ENCODE measurements at places on chromosomes 13 and 19.

GRCh38 chr19:13055213-13056051 is 47.2 kb downstream of the LYL1 start:
- peak; percentile 99 for DNase-seq

GRCh38 chr13:79289571-79289970 is 116.5 kb downstream of the RBM26 start:
- no peak for DNase-seq

DNA sequence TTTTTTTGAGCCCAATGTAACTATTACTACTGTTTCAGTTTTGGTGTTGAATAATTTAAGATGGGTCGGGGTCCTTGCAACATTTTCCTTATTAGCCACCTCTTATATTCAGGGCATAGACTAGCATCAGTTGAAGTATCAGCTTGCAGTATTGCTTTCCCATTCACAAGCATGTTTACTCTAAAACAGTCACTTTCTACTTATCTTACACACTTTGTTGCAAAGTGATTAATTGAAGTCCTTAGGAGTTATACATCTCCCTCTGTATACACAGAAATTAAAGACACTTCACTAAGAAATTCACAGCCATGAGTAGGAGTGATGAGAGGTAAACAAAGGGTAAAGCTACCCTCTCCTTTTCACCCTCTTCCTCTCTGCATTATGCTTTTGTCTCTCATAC is 27.6 kb downstream of the SLAIN1 start:
- no peak for DNase-seq

DNA sequence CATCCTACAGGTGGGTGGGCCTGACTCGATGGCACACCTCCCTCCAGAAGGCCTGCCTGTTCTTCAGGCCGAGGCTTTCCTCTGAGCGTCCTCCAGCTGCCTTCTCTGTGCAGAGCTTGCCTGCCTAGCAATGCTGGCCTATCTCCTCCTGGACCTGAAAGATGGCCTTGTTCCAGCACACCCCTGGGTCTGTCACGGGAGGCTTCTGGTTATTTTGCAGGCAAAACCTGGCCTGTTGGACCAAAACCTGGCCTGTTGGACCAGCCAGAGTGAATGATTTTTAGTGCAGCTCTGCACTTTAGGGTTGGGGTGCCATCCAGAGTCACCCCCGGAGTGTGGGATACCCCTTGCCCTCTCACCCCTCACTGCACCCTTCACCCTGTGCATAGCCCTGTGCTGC is 128.4 kb downstream of the KATNAL1 start:
- DNase-seq, result no peak

GRCh38 chr19:53962887-53963431 is at the start of gene CACNG8:
Gene CACNG8, plus strand, starts transcription at chr19:53962937.
- DNase-seq, result no peak

DNA sequence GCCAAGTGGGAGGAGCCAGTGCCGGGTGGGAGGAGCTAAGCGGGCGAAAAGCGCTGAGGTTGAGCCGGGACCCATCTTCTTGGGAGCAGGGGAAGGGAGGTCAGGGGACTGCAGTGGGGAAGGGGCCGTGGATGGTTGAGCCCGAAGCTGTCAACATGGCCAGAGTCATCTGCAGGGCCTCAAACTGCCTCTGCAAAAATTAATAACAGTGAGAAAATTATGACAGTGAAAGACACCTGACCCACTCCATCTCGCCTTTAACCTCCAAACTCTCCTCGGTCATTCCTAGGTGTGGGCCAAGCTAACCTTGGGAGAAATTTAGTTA is 30.1 kb downstream of the ZNF557 start:
- DNase-seq, result no peak

GRCh38 chr19:4657262-4657661 is 12.9 kb downstream of the MYDGF start:
- no peak for DNase-seq

GRCh38 chr13:113862931-113863523 is 849 bp downstream of the GAS6 start:
- peak; percentile 32 for DNase-seq

DNA sequence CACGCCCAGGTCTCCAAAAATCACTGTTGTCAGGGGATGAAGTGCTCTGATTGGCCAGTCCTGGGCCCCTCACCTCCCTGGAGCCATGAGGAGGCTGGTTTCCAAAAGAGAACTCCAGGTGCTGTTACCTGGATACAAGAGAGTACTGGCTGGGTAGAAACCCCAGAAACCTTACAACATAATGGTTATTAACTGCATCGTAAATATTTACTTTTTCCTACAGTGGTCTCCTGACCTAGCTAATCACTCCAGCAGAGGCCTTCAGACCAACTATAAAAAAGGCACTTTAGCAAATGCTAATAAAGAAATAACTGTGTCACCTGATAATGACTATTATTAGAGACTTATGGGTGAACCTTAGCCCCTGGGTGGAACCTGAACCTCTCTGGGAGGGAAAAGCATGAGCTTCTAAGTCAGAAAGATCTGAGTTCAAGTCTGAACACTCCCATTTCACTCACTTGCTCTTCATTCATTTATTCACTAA is 1.5 kb upstream of the IGSF23 start:
- no peak for DNase-seq

DNA sequence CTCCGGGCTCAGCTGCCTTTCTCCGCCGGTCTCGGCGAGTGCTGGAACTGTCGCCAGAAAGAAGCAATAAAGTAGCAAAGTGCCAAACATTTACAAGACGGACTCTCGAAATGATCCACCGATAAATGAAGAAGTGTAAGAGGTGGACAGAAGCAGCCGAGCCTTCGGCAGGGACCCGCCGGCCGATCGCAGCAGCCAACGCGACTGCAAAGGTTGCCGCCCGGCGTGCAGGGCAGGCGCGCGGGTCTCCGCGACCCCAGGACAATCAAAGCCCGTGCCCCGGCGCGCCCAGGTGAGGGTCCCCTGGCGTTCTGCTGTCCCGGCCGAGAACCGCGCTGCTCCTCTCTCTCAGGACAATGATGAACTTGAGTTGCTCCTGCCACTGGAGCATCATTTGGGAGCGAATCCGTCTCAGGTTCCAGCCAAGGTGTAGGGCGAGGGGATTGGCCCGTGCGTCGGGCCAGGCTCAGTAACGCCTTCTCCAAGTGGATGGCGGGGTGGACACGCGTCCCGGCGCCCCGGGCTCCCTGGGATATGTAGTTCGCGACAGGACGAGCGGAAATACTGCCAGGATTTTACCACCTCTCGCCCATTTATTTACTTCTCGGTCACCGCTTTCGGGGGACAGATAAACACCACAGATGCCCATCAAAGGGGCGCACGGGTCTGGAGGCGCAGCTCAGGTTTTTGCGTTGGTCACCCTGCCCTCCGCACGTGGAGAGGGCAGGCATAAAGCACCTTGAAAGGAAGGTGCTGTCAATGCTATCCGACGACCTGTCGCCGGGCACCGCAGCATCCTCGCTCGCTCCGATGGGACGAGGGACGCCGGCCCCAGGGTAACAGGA is at the start of the genes BIVM and POGLUT2:
TSS of gene BIVM (plus strand) at position 539 of the 845 bp plus-strand sequence. CDS start 8,149 bp downstream, outside the sequence.
TSS of gene POGLUT2 (minus strand) at position 396 of the 845 bp plus-strand sequence. CDS start at position 90, 306 bp downstream.
- DNase-seq, result peak; percentile 95

DNA sequence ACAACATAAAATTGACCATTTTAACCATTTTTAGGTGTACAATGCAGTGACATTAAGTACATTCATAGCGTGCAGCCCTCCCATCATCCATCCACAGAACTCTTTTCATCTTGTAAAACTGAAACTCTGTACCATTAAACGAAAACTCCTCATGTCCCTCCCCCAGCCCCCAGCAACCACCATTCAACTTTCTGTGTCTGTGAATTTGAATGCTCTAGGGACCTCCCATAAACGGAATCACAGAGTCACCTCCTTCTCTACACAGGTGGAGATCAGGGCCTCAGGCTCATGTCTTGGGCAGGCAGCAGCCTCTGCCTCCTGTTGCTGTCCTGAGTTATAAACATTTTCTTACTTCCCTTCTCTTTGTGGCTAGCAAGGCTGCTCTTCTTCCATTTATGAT is 7.3 kb upstream of the CCNE1 start:
- no peak for DNase-seq

GRCh38 chr19:13284929-13285928 is 135.0 kb downstream of the IER2 start:
- no peak for DNase-seq

DNA sequence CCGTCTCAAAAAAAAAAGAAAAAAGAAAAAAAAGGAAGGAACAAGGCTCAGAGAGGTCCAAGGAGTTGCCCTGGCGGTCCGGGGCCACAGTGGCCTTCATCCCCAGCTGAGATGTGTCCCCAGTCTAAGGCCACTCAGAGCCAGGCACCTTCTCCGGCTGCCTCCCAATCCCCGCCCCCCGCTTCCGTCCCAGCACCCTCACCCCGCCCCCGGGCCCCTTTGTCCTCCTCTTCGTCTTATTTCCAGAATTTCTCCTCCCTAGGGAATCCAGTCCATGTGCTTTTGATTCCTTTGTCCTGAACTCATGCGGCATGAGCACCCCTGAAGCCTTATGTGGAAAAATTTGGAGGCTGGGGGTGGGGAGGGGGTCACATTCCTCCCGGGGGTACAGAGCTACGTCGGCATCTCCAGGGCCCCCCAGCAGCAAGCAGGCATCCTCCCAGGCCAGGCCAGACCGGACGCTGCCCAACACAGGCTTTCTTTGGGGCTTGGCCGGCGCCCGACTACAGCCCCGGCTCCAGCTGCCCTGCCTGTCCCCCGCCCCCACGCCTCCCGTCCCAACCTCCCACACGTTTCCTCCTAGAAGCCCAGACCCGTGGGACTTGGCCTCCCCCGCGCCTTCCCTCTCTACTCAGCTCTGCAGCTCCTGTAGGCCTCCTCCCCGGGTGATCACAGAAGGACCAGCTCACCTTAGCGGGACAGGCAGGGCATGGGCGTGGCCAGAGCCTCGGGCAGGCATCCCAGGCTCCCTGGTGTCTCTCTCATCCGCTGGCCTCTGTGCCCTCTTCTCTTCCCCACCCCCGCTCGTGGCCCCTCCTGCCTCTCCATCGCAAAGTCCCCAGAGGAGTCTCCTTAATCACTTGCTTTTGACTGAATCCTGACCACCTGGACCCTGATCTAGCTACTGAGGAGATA is 17.8 kb upstream of the ADGRE5 start:
- peak; percentile 40 for DNase-seq

GRCh38 chr13:74219566-74219965 is 85.4 kb upstream of the KLF12 start:
- DNase-seq, result peak; percentile 38

GRCh38 chr19:52542984-52543664 is 15.7 kb downstream of the ZNF808 start:
- DNase-seq, result no peak

GRCh38 chr19:45601524-45602374 is at the start of gene GPR4:
Gene GPR4, minus strand, starts transcription at chr19:45602212. Its CDS starts 10,346 bp downstream, at chr19:45591866.
- DNase-seq, result no peak

- no peak for DNase-seq
Measured at GRCh38 chr13:24042710-24043440, 117.6 kb upstream of the SPATA13 start.

DNA sequence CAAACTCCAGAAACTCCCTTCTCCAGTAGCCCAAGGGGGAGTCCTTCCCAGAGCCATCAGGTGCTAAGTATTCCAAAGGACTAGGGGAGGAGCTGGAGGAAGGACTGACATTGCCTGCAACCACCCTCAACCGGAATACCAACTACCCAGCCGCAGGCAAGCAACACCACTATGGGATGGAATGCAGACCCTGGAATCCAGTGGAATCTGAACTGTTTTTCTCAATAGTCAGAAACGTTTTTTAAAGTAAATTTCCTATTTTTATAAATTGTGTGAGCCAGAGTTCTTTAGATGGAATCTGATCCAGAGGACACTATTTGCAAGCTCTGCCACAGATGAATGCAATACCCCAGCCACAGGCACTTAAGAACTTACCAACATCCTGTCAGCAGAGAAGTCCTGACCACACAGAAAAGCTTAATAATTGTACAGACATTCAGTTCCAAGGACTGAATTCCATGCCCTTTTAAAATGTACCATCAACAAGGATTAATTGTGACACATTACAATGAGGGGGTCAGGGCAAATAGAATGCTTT is 92.1 kb downstream of the USP12 start:
- DNase-seq, result peak; percentile 88

GRCh38 chr13:23558675-23559536 is 11.3 kb upstream of the TNFRSF19 start:
- DNase-seq, result peak; percentile 92

GRCh38 chr13:74000876-74001275 is 133.3 kb downstream of the KLF12 start:
- no peak for DNase-seq

GRCh38 chr19:4534836-4535658 is at the start of gene PLIN5:
Gene PLIN5, minus strand, starts transcription at chr19:4535224. Its CDS starts 1,150 bp downstream, at chr19:4534074.
- peak; percentile 19 for DNase-seq

GRCh38 chr13:80133631-80134261 is 207.2 kb downstream of the SPRY2 start:
- DNase-seq, result no peak

DNA sequence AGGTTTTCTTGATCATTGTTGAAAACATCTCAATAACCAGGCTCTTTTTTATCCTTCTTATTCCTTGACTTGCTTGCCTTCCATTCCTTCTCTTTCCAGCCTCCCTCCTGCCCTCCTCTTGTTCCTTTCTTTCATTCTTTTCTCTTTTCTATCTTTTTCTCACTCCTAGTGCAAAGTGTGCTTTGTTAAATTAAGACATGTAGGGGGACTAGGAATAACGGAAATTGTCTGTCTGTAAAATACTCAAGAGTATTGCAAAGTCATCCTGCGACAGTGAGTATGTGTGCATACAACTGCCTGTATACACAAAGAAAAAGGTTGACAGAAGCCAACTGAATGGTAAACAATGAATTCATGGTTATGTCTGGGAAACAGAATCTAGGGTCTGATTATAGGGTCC is 70.1 kb downstream of the LRRC63 start:
- DNase-seq, result no peak

GRCh38 chr13:112132619-112133018 is 65.7 kb downstream of the SOX1 start:
- no peak for DNase-seq

- DNase-seq, result peak; percentile 18
Measured at GRCh38 chr13:93547886-93548285, 321.3 kb downstream of the GPC6 start.

GRCh38 chr13:45349438-45349837 is 8.5 kb upstream of the TPT1 start:
- no peak for DNase-seq

DNA sequence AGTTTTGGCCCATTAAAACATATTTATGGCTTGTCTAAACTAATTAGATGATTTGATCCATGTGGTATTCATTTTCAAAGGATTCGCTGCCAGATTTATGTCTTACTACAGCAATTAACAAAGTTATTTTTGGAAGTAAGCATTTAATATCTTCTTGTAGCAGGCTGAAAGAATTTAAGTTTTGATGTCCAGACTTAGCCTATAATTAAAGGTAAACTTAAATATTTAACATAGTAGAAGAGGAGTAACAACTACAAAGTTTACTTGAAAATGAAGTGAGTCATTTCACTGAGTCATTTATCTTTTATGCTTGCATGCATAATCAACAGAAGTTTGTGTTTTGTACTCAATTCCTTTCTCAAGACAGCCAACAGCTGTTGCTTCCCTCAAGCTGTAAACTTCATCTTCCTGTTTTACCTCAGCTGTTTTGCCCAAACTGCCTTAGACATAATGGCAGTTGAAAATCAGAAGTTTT is 58.1 kb downstream of the EDNRB start:
- DNase-seq, result peak; percentile 42

DNA sequence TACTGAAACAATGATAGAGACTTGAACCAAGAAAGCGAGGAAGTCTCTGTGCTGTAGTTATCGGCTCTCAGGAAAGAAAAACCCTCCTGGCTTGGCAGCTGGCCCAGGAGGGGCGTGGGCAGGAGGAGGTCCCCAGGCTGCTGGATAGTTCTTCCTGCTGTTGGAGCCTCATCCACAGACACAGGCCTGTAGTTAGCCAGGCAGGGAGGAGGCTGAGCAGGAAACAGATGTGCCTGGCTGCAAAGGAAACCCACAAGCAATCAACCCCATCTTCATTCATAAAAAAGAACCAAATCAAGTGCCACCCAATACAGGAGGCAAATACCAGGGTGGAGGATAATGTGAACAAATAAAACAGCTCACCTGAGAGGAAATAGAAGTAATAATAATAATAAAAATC is 86.2 kb downstream of the IRS2 start:
- DNase-seq, result peak; percentile 88

All from astrocyte of the spinal cord (primary cell).